ENCODE measurements at places on chromosomes 6 and 20.

GRCh38 chr20:37333848-37334318 is 12.1 kb upstream of the SRC start:
- DNase-seq = no peak

GRCh38 chr20:62044631-62045030 is 21.1 kb downstream of the TAF4 start:
- DNase-seq = no peak

DNA sequence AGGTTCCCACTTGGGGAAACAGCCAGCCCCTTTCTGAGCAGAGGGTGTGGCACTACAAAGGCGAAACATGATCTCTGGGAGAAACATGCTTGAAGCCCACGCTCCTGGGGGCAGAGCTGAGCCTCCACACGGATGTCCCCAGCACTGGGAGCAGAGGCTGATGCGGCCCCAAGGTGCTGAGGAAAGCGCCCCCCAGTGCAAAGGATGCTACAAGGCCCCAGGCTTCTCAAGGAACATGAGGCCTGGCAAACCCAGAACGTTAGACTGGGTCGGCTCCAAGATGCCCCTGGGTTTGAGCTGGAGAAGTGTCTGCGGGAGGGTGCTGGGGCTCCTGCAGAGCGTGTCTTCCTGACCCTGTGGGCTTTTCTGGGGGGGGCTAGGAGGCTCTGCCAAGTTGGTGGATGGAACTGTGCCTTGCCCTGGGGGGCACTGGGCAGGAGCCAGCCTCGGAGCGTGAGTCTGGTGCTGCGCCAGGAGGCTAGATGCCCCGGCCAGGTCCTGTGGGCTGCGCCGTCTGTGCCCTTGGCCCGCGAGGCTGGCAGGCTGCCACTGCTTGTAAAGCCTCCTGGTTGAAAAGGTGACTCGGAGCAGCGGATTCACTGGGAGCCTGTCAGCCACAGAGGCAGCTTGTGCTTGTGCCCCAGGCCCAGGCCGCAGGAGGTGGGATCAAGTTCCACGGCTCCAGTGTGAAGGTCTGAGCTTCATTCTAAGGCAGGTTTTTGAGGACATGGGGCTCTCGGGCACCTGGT is 8.1 kb downstream of the SYNJ2 start:
- no peak for DNase-seq

- no peak for DNase-seq
These were observed 2.8 kb upstream of the ZNF512B start for GRCh38 chr20:63972312-63973159.
